WERI-Rb-1 (cell line): ENCODE measurements at places on chromosomes 2 and 18.

- DNase-seq, result no peak
Observed at GRCh38 chr2:168416555-168416954, 39.5 kb upstream of the CERS6 start.

DNA sequence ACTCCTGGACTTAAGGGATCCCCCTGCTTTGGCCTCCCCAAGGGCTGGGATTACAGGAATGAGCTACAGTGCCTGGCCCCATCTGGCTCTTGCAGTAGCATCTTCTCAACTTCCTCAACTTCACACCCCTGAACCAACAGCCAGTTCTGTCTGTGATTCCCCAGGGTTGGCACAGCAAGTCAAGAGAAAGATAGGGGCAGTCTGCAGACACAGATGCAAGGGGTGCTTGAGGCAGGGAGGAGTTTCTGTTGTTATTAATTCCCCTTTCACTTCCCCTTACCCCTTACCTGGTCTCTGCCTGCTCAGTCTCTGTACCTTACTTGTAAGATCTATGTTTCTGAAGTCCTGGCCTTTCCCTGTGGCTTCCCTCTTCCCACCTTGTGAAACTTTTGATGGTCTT is 54.1 kb upstream of the MEX3C start:
- no peak for DNase-seq

DNA sequence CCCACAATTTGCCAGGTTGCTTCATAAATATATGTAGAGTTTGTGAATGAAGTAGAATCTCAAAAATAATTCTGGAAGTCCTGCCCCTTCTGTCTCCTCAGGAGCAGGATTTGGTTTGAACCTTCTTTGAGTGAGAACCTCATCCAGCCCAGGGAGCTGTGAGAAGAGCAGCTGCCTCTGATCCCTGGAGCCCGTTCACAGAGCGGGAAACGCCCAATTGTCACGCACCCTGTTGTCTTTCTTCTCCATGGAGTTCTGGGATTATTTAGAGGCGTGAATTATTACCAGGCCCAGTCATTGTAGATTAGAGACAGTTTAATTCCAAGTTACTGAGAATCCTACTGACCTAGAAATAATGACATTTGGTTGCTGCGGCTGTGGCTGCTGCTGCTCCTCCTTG is 66.1 kb downstream of the TPO start:
- no peak for DNase-seq

GRCh38 chr2:10449838-10450691 is 1.9 kb upstream of the ODC1 start:
- no peak for DNase-seq

DNA sequence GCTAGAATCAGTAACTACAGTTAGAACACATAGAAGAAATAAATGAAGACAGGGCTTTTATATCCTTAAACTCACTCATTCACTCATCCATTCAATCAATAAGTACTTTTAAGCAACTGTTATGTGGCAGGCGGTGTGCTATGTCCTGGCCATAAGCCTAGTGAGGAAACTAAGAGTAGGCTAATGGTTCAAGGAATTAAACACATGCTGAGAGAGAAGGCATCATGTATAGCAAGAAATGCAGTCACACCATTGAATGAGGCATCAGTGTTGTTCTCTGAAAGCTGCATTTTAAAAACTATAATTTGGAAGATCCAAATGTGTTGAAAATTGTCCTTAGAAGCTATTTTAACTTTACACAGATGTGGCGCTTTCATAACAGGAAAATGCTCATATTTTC is 86.5 kb upstream of the DTNA start:
- no peak for DNase-seq

DNA sequence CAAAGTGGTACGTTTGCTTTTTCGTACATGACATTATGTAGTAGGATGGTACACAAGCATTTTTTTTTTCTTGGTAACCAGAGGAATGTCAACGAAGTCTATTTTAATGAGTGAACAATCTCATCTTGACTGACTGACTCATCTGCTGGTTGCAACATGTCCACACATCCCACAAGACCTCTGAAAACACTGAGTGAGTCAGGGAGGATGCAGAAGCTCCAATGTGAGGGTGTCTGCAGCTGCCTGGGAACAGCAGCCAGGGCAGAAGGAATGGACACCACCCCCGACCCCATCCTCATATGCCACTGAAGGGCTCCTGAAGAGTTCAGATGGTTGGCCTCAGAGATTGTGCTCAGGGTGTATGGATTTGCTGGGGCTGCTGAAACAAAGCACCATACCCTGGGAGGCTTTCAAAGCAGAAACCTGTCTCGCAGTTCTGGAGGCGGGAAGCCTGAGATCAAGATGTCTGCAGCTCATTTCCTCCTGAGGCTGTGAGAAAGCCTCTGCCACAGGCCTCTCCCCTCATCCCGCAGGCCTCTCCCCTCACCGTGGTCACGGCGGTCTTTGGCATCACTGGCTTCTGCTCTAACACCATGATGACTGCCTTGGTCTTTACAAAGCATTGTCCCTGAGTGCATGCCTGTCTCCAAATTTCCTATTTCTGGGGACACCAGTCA is 124.6 kb downstream of the LRATD1 start:
- no peak for DNase-seq
